ENCODE measurements at places on chromosomes 4 and X.

GRCh38 chr4:10173754-10174749 lies 57.5 kb upstream of the WDR1 start:
- no peak for DNase-seq

GRCh38 chr4:175773566-175773965 lies 38.5 kb downstream of the GPM6A start:
- DNase-seq, result no peak

DNA sequence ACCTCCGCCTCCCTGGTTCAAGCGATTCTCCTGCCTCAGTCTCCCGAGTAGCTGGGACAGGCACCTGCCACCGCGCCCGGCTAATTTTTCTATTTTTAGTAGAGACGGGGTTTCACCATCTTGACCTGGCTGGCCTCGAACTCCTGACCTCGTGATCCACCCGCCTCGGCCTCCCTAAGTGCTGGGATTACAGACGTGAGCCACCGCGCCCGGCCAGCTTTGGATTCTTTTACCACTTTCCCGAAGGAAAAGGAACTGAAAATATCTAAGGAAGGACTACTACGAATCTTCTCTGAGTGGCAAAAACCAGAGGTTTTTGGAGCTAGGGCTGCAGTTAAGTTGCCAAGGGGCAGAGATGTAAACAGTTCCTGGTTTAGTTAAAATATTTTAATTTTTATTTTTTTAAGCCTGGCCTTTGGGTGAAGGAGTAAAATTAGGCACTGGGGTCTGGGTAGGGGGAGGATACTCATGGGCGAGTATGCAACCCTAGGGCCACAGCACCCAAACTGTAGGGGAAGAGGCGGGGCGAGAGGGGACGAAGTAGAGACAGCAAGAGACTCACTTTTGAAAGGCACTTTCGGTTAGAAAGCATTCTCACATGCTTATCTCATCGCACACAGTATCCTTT lies 525 bp upstream of the CISD2 start:
- DNase-seq, result no peak

GRCh38 chr4:56066493-56066892 lies 117.7 kb downstream of the CEP135 start:
- no peak for DNase-seq

- no peak for DNase-seq
Measured at GRCh38 chrX:114272096-114272686, 311.7 kb upstream of the HTR2C start.

DNA sequence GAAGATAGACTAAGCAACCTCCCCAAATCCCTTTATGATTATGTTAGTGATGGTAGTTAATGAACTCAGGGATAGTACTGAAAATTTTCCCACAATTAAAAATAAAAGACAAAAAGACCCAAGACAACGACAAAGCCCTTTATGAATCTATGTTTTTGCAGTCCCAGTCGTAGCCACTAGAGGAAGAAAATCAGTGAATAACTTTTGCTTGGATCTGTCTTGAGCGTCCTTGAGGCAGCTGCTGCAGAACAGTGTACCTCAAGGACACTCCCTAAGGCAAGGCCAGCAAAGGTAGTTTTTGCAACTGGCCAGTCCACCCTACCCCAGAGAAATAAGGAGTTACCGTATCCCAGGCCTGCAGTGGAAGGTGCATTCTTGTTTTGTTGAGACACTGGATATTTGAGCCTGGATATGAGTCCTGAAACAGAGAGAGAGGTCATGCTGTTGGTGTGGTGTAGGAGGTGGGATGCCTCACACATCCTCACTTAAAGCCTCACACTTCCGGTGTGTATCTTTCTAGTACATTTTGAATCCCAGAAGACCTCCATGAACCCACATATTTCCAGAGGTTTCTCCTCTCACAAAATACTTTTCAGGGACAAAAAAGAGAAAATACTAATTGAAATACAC lies 8.7 kb upstream of the TIMM8A start:
- DNase-seq, result peak; percentile 9

DNA sequence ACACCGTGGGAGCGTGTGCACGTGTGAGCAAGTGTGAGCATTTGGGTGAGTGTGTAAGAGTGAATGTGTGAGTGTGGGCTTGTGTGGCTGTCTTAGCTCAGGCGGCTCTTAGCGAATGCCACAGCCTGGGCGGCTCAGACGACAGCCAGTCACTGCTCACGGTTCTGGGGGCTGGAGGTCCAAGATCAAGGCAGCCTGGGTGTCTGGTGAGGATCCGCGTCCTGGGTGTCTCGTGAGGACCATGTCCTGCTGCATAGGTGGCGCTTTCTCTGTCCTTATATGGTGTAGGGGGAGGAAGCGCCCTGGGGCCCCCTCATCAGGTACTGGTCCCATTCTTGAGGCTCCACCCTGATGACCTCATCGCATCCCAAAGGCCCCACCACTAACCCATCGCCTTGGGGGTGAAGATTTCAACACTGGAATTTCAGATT lies 4.5 kb downstream of the DOK7 start:
- DNase-seq, result no peak

- no peak for DNase-seq
Measured at GRCh38 chr4:138104284-138104680, 137.9 kb downstream of the SLC7A11 start.

DNA sequence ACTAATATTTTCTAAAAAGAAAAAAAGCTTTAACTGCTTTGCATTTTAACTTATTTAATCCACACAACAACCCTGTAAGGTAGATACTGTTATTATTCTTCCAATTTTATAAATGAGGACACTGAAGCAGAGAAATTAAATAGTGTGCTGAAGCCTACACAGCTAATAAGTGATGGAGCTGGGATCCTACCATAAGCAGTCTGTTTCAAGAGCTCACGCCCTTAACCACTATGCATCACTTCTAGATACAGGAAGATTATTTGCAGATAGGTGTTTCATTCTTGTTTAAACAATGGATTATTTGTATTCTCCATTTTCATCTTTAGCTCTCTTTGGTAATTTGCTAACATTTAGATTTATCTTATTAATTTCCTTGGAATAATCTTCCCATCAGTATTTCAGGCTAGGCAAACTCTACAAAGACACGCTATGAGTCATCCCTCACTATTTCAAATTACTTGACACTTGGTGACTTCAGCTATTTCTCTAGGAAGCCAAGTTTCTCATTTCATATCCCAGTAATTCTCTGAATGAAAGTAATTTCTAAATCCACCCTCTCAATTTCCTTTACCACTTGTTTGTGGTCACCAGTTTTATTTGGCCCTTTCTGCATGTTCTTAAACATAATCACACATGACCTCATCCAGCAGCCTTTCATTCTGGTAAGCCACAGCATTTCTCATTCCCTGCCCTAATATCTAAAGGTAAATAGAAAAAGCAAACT lies 67.3 kb downstream of the ASB9 start:
- DNase-seq, result peak; percentile 74

DNA sequence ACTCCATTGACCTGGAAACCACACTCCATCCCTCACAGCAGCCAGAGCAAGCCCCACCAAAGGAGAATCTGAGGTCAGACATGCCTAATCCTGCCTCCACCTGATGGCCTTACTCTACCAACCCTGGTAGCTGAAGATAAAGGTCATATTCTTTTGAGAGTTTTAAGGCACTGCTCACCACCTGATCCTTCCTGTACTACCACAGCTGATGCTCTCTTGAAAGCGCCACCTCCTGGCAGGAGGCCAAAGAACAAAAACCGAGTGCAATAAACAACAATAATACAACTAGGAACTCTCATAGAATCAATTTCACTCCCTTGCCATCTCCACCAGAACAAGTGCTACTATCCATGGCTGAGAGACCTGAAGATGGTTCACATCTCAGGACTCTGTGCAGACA lies 301.6 kb downstream of the NAF1 start:
- no peak for DNase-seq
